ENCODE measurements at places on chromosomes 16 and 17. TPM values are rescaled to one million over a fixed set of nuclear protein-coding genes. Genes with fewer than 3 reads are reported as not detected.
A peak's percentile ranks its signal among the peaks of the same experiment; 100 is the strongest.

DNA sequence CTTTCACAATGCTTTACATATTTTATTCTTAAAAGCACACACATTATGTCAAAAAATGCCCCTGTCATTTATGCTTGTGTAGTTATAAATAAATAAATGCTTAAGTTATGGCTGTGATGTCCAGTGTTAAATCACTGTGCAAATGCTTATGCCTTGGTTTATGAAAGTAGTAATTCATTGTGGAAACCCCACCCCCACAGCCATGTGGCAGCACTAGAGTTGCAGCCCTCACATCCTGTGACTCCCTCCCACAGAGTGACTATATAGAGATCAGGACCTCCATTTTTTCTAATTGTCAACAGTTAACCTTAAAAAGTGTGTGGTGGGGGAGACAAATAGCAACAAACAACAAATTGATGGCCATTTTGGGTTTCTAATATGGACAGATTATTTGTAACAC is 2.4 kb downstream of the SKAP1 start:
- DNase-seq: no peak

Gene KRT17
- not detected for total RNA-seq

Gene SLC16A13
- 5.1 TPM for total RNA-seq

Gene LGALS9B
- total RNA-seq: not detected

Gene CD68
- total RNA-seq: 25.2 TPM

GRCh38 chr17:60353773-60354172 is 38.2 kb downstream of the USP32 start:
- no peak for DNase-seq

Gene CDH3
- total RNA-seq: 2.3 TPM

- no peak for DNase-seq
Observed at GRCh38 chr17:48561884-48562810, 16.0 kb downstream of the HOXB4 start.

- DNase-seq: no peak
Observed at GRCh38 chr17:14245002-14245401, 8.3 kb upstream of the CDRT15 start.

DNA sequence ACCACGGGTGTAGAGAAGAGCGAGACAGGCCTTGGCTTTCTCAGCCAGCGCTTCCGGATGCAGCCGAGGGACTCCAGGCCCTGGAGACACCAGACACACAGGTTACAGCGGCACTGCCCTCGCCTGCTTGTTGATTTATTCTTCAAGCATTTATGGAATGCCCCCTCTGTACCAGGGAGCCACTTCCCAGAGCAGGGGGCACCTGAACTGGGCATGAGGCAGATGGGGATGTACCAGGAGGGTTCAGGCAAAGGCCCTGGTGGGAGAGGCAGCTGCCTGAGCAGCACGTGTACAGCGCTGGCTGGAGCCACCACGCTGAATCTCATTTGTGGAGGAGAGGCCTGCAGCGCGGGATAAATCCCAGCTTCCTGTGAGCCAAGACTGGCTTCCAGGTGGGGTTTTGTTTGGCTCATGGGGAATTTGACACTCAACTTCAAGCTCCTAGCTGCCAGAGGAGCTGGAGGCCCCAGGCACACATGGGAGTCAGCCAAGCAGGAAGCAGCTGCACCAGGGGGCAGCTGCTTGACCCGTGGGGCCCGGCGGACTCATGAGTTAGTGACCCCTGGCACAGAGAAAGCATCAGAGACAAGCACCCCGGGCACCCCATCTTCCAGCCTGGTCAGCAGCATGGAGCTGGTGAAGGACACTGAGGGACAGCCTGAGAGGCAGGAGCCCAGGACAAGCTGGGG is 59.7 kb downstream of the IL21R start:
- no peak for DNase-seq

Gene CTRL
- 0.94 TPM for total RNA-seq

DNA sequence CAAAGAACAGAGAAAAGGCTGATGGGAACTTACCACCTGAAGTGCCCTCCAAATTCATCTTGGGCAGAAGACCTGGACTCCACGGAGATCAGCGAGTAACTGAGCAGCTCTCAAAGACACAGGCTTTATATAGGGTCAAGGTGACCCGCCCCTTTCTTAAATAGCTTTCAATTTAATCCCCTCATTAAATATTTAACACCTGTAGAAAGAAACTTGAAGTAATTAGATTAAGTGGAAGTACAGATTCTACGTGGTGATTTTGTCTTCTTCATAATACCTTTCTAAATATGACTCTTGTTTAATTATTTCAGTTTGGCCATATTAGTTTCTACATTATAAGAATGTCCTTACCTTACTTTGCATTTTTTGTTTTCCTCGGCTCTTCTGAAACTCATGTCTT is at the start of gene DUXB:
Gene DUXB (minus strand): TSS at position 101 of the 400 bp plus-strand sequence. CDS start 43 bp downstream, at position 58.
- DNase-seq: no peak

GRCh38 chr17:80539022-80539641 is 5.5 kb upstream of the RPTOR start:
- peak; percentile 15 for DNase-seq

Gene ZFHX3
- total RNA-seq: 54.3 TPM

Gene MAP3K14
- total RNA-seq: 6.0 TPM

DNA sequence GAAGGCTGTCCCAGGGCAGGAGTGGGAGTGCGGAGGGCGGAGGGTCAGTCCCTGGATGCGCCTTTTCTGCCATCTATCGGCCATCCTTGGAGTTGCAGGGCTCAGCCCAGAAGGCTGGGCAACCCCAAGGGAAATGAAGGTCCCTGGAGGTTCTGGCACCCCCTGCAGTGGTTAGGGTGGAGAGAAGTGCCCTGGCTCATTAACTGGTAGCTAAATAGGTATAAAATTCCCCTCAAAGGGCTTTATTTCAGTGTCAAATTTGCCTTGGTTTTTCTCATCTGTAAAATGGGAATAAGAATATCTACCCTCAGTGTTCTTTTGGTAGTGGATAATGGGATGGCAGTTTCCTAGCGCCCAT is 22.4 kb downstream of the C17orf75 start:
- DNase-seq: peak; percentile 67

Gene NPB
- total RNA-seq: not detected

- DNase-seq: no peak
Observed at GRCh38 chr17:53142890-53143289, 679.8 kb upstream of the KIF2B start.

DNA sequence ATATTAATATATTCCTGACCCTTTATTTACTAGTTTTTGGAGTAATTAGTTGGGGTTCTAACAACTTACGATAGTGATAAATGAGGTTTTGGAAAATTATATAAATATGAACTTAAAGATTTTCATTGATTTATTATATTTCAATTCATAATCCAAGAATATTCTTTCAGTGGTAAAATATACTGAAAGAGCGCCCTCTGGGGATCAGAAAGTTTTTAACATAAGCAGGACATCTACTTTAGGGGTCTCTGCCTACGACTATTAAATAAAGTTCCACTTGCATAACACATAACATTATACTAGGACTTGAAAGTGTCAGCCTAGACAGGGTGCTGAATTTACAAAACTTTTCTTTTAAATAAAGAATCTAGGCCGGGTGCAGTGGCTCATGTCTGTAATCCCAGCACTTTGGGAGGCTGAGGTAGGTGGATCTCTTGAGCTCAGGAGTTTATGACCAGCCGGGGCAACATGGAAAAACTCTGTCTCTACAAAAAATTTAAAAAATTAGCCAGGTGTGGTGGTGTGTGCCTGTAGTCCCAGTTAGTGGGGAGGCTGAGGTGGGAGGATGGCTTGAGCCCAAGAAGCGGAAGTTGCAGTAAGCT is 15.6 kb downstream of the RFWD3 start:
- no peak for DNase-seq

DNA sequence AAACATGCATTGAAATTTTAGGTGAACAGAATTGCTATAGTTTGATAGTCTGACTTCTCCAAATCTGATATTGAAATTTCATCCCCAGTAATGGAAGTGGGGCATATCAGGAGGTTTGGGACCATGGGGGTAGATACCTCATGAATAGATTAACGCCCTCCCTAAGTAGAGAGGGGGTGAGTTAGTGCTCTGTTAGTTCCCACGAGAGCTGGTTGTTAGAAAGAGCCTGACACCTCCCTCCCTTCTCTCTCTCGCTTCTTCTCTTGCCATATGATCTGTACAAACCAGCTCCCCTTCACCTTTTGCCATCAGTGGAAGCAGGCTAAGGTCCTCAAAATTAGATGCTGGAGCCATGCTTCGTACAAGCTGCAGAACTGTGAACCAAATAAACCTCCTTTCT is 78.8 kb downstream of the BRIP1 start:
- DNase-seq: no peak

GRCh38 chr17:50794361-50794760 is 27.0 kb upstream of the ANKRD40CL start:
- DNase-seq: no peak

DNA sequence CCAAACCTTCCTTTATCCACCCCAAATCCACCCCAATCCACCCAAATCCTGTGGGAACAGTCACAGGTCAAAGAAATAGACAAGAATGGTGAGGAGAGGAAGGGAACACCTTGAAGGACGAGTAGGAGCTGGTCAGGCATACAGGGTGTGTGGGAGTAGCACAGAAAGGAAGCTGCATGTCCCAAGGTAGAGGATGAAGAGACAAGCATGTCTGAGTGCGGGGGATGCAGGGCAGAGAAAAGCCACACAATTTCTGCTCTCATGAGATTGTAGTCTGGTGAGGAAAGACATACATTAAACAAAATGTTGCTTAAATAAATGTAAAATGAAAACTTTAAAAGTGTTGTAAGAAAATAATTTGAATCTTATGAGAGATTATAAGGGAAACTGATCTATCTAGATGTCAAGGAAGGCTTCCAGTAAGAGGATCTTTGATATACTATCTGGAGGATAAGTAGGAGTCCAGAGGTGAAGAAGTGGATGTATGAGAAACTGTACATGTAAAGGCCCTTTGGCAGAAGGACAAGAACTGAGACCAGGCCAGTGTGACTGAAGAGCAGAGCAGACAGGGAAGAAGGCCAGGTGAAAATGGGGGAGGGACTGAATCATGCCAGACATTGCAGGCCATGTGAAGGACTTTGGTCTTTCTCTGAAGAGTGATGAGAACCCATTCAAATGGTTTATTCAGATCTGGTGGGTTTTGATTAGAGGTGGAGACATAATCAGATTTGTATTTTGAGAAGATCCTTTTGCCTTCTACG is 18.6 kb downstream of the TMEM98 start:
- DNase-seq: peak; percentile 49

GRCh38 chr16:77555126-77555525 is 120.3 kb upstream of the ADAMTS18 start:
- no peak for DNase-seq

Gene BEAN1
- total RNA-seq: 0.38 TPM

DNA sequence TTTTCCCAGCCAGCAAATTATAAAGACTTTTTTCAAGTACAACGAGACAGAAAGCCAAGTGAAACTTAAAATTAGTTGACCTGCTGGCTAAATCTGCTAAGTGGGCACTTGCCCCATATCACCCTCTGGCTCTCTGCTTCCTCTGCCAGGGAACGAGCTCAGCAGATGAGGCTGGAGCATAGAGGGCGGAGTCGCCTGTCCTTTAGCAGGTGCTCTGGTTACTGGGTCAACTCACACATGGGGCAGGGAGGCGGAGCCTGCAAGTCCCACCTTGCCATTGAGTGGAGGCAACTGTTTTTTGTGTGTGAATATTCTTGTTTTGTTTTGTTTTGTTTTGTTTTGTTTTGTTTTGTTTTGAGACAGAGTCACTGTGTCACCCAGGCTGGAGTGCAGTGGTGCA is 62.5 kb downstream of the EMP2 start:
- DNase-seq: no peak

- DNase-seq: no peak
Observed at GRCh38 chr16:75052481-75053202, 53.8 kb downstream of the ZNRF1 start.

GRCh38 chr17:74011966-74012365 is 191.5 kb upstream of the RPL38 start:
- DNase-seq: no peak

DNA sequence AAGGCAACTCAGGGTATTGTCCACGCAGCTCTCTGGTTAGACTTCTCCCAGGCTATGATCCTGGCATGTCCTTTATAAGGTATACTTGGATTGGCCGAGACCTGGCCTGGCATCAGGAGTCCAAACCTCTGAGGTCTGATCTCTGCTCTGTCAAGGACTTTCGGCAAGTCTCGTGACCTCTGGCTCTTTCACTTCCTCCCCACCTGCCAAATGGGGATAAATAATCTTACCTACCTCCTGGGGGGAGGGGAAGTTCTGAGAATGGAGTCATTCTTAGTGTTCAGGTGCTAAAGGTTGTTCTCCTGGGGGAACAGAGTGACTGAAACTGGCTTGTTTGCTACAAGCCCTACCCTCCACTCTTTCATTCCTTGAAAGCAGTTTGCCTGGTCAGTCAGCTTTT is 7.6 kb downstream of the ATXN1L start:
- no peak for DNase-seq

- no peak for DNase-seq
Observed at GRCh38 chr17:29061036-29061435, 18.1 kb downstream of the PIPOX start.
